ENCODE measurements at places on chromosomes 11 and 22.

DNA sequence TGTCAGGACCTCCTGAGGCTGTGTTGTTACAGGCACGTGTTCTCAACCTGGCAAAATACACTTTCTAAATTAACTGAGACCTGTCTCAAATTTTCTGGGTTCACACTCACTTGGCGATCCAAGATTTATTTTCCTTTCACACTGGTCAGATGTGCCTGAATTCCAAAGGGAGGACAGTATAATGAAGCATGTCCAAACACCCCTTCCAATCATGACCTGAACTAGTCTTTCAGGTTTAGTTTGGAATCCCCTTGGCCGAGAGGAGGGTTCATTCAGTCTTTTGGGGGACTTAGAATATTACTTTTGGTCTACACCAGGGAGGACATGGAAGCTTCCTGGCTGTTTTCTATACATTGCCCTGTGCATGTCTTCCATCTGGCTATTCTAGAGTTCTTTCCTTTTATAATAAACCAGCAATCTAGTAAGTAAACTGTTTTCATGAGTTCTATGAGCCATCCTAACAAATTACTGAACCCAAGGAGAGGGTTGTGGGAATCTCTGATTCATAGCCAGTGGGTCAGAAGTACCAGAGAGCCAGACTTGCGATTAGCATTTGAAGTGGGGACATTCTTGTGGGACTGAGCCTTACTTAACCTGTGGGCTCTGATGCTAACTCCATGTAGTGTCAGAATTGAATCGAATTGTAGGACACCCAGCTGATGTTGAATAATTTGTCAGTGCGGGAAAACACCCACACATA lies 14.8 kb upstream of the TMEM216 start:
- DNase-seq: no peak

- no peak for DNase-seq
Observed at GRCh38 chr22:27874185-27874584, 44.9 kb downstream of the PITPNB start.

DNA sequence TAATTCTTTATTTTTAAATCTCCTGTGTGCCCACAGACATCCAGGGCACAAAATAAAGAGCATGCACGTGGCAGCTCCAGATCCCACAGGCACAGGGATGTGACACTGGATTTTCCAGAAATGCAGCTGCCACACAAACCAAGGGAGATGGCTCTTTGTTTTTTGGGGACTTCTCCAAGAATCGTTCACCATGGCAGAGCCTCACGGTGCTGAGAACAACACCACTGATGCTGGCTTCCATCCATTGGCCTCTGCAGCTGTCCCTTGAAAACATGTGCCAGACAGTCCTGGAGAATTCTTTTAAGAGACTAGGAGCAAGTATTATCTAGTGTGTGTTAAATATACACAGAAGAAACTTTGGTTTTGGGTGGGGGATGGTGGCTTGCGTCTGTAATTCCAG lies 108.4 kb upstream of the SLC22A12 start:
- no peak for DNase-seq

- no peak for DNase-seq
Observed at GRCh38 chr11:42311514-42311913, 852.1 kb upstream of the LRRC4C start.

GRCh38 chr11:128625746-128626145 lies 38.4 kb upstream of the ETS1 start:
- DNase-seq: no peak

DNA sequence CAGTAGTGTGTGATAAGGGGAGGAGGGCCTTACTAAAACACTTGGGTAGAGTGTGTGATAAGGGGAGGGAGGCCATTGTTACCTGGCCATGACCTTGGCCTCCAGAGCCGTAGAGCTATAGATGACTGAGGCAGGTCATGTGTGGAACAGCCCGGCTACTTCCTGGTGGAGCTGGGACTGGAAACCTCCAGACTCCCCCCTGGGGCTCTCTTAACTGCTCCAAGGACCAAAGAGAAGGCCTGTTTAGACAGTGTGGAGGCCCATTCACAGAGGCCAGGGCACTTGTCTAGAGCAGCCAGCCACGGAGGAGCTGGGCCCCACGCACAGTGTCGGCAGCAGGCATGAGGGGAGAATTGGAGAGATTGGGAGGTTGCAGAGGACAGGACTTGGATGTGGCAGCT lies 12.5 kb upstream of the MICALL1 start:
- DNase-seq: no peak

GRCh38 chr11:125627236-125627910 lies 2.4 kb downstream of the CHEK1 start:
- no peak for DNase-seq

GRCh38 chr11:66136752-66137123 lies 66.7 kb downstream of the PACS1 start:
- no peak for DNase-seq

GRCh38 chr11:86629045-86629706 lies 43.2 kb downstream of the ME3 start:
- no peak for DNase-seq

GRCh38 chr11:131218542-131218941 lies 151.9 kb upstream of the NTM start:
- DNase-seq: no peak

GRCh38 chr11:119396835-119397234 lies 15.3 kb upstream of the USP2 start:
- DNase-seq: no peak

DNA sequence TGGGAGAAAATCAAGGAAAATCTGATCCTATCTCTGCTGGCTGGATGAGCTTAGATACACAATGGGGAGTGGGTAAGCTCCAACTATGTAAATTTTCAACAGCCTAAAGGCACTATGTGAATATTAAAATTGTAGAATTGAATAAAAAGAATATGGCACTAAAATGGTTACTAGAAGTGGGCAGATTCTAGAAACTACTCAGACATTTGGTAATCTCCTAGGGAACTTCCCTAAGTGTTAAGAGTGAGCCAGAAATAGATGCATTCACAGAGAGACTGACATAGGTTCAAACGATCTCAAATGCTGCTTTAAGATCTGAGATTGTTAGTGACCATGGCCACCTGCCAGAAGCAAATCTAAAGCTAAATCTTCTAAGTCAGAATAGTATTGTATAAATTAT lies 4.3 kb upstream of the OR52E1 start:
- DNase-seq: no peak

DNA sequence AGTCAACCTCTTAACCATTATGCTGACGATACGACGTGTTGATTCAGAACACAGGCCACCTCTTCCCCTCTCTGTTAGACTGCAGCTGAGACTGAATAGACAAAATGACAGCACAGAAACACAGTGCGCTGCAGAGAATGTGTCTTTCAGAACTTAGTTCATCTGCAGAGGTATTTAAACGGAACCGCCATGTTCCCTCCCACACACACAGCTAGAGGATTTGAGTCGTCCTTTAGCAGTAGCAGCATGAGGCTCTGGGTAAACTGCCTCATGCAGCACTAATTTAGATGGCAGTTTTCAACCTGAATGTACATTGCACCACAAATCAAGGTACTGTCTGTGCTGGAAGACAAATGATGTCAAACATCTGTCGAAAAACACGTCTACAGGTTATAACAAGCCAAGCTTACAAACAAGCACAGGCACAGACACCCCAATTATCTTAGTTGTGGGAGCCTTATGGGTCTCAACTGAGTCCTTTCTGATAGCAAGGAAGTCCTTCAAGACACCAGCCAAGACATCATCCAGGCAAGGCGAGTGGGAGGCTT lies 76.6 kb upstream of the LRRC4C start:
- DNase-seq: no peak

GRCh38 chr11:115179636-115180035 lies 324.6 kb downstream of the CADM1 start:
- no peak for DNase-seq

DNA sequence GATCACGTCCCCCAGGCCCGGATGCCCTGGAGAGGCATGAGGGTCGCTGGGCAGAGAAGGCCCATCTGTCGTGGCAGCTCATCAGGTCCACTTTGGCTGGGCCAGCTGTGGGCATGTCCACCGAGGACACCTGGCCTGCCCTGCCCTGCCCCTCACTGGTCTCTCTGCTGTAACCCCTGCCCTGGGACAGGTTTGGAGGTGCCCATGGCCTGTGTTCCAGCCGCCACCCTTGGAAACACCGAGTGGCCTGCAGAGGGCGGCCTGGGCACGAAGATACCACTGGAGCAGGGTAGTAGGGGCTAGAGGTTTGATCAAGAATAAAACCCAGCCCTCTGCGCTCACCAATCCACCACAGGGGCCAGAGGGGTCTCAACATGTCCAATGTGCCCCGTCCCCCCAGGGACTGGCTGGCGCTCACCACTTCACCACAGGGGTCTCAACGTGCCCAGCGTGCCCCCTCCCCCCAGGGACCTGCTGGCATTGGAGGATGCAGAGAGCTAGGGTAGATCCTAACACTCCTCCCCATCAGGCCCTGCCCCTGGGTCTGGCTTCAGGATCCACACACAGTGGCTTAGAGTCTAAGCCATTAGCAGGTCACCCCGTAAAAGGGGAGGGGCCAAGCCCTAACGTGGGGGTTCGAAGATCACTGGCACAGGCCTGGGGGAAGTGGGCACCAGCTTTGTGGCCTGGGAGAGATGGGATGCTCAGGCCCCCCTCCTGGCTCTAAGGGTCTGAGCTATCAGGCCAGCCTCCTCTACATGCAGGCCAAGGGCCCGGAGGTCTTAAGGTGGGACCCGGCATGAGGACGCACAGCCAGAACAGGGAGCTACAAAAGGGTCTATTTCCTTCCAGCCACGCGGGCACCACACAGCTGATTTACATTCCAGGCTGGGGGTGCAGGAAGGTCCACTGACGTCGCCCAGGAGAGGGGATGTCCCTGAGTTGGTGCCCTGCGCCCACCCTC lies 1.3 kb upstream of the HDAC10 start:
- no peak for DNase-seq

- DNase-seq: no peak
Observed at GRCh38 chr11:91129596-91129995, 906.7 kb upstream of the CHORDC1 start.

- DNase-seq: no peak
Observed at GRCh38 chr11:129427816-129428406, 52.3 kb downstream of the BARX2 start.

DNA sequence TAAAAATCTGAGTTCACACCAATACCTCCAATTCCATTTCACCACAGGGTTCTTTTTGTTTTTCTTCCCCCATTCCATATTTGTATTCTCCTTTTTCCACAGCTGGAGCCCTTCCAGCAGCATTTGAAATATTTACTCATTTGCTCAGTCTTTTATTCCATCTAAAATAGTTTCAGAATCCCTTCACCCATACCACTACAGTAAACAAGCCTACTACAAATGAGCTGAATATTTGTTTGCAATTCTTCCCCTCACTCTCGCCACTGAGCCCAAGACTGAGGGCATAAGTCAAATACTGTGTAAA lies 46.4 kb downstream of the ZNF143 start:
- no peak for DNase-seq

GRCh38 chr11:66659763-66660162 lies 17.9 kb downstream of the RBM4B start:
- DNase-seq: no peak

DNA sequence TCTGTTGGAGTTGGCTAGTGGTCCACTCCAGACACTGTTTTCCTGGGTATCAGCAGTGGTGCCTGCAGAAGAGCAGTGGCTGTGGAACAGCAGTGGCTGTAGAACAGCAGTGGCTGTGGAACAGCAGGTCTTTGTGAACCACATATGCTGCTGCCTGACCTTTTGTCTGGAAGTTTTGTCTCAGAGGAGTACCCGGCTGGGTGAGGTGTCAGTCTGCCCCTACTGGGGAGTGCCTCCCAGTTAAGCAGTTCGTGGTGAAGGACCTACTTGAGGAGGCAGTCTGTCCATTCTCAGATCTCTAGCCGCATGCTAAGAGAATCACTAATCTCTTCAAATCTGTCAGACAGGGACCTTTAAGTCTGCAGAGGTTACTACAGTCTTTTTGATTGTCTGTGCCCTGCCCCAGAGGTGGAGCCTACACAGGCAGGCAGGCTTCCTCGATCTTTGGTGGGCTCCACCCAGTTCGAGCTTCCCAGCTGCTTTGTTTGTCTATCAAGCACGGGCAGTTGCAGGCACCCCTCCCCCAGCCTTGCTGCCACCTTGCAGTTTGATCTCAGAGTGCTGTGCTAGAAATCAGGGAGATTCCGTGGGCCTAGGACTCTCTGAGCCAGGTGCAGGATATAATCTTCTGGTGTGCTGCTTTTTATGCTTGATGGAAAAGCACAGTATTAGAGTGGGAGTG lies 89.1 kb upstream of the TRIM48 start:
- DNase-seq: no peak

GRCh38 chr11:47928426-47928825 lies 51.9 kb upstream of the PTPRJ start:
- DNase-seq: no peak

DNA sequence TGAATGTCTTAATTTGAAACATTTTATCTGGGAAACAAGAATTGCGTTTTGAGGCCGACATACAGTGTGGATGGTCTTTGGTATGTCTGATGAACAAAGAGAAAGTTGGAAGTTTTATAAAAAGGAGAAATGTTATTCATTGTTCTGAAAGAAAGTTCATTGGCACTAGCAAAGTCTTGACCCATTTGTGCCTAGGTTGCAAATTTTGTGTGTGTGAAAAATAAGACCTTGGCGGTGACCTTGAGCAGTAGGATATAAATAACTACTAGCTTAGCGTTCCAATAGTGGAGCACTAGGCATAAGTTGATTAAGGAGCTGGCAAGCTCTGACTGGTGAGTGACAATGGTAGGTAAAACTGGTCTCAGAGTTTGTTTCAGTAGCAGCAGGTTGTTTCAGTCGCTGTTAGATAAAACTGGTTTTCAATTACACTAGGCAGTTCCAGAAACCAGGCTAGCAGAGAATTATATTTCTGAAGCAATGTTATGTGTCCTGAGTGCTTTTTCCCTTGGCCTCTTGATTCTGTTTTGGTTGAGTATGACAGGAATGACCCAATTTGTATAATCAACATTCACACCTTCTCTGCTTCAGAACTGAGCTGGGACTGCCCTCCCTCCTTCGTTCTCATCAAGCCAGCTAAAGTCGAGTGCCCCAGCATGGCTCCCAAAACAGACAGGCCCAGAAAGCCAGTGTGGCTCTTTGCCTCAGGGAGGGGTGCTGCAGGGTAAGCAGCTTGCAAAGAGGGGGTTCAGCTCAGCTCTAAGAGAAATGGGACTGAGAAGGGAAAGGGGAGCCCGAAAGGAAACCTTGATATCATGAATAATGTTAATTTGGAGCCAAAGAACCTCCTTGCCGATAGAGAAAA lies 85.7 kb downstream of the NTM start:
- DNase-seq: no peak

DNA sequence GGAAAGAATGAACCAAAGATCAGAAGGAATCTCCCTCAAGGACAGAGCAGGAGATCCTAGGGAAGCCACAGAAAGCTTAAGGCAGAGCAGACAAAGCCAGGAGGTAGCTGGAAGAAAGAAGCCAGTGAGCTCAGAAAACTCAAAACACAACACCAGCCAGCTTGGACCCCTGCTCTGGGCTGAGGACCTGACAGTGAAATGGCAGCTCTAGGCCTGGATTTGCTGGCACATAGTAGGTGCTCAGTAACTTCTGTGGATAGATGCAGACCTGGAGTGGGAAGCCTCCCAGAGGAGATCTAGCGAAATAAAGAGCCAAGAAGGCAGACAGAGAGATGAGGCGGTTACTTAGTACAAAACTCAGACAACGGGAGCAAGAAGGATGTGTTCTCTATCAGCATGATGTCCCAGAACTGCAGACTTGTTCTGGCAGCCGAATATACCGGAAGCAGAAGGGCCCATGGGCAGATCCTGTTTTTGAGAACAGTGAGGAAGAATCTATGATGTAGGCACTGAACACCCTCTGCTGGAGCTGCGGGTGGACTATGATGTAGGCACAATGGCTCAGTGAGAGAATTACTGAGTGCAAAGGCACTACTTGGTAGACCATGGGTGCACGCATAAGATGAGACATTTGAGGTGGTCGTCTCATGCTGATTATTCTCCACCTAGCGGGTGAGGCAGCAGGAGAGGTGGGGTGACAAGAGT lies 4.8 kb downstream of the ROBO4 start:
- no peak for DNase-seq

GRCh38 chr11:129943036-129943435 lies 47.7 kb upstream of the NFRKB start:
- DNase-seq: no peak
